Stimulated activated CD8-positive, alpha-beta memory T cell treated with anti-CD3 and anti-CD28 coated beads, Interleukin-4, amount 100 ng/mL, for 4 hours (primary cell): ENCODE measurements at places on chromosomes 16 and 17.

GRCh38 chr17:35368081-35368830 lies 5.2 kb downstream of the SLFN11 start:
- DNase-seq, result no peak

GRCh38 chr17:44565866-44566443 lies 8.7 kb downstream of the FZD2 start:
- no peak for DNase-seq

DNA sequence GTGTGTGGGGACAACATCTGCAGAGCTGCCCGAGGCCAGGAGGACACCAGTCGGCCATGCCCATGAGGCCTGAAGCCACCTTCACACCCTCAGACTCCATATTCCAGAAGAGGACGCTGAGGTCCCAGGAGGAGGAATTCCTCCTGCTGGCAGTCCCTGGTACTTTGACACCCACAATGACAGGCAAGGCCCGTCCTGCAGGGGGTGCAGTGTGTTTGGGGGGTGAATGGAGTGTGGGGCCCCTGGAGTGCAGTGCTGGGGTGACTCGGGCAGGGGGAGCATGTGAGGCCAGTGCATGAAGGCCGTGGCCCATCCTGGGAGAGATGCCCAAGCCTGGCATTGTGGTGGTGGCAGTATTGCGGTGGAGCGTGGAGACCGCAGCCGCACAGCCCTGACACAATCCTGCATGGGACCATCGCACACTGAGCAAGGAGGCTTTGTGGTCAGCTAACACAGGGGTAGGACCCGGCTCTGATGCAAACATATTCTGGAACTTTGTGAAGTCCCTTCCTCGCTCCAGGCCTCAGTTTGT lies 52.2 kb downstream of the ZDHHC7 start:
- DNase-seq, result no peak

DNA sequence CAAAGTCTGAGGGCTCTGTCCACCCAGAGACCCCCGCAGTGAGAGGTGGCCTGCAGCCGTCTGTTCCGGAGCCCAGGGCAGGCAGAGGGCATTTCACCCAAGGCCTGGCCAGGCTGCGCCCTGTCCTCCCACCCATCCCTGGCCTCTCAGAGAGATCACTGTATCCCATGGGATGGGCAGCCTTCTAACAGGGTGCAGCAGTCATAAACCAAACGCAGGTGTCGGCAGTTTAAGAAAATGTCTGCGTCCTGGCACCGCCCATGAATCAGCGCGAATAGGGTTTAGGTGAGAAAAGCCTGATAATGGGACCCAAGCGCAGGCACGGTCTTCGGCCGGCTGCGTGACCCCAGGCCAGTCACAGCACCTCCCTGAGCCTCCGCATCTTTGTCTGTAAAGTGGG lies 5.4 kb downstream of the CYBA start:
- DNase-seq, result no peak

- no peak for DNase-seq
Measured at GRCh38 chr17:61296058-61296457, 103.6 kb upstream of the TBX2 start.

DNA sequence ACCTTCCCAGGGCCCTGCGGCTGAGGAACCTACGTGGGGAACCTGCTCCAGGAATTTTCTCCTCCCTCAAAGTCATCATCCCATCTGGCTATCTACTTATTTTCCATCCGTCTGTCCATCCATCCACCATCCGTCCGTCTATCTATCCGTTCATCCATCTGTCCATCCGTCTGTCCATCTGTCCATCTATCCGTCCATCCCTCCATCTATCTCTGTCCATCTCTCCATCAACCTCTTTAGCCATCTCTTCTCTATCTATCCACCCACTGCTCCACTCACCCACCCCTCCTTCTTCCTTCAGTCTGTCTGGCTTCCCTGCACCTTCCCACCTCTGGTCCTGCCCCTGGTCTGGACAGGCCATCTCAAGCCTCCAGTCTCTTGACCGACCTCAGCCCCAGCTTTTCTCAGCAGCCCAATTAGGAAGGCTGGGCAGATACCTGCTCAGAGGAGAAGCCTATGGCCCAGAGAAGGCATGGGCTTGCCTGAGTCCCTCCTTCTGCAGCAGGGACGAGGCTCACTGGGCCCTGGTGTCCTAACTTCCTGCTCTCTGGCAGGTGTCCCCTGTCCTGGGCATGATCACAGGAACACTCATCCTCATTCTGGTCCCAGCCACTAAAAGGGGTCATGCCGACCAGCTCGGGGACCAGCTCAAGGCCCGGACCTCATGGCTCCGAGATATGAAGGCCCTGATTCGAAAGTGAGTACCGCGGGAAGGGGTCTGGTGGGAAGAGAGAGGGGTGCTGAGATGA lies 23.0 kb downstream of the MYBBP1A start:
- no peak for DNase-seq

DNA sequence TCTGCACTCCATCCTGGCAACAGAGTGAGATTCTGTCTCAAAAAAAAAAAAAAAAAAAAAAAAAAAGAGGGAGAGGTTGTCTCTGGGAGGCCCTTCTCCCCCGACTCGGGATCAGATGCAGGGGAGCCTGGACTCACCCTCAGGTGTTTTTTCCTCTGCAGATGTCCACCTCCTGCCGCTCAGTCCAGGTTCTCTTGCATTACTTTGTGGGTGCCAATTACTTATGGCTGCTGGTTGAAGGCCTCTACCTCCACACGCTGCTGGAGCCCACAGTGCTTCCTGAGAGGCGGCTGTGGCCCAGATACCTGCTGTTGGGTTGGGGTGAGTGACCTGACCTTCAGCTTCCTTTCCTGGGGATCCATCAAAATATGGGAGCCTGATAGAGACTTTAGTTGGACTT lies 34.1 kb downstream of the GLP2R start:
- no peak for DNase-seq

DNA sequence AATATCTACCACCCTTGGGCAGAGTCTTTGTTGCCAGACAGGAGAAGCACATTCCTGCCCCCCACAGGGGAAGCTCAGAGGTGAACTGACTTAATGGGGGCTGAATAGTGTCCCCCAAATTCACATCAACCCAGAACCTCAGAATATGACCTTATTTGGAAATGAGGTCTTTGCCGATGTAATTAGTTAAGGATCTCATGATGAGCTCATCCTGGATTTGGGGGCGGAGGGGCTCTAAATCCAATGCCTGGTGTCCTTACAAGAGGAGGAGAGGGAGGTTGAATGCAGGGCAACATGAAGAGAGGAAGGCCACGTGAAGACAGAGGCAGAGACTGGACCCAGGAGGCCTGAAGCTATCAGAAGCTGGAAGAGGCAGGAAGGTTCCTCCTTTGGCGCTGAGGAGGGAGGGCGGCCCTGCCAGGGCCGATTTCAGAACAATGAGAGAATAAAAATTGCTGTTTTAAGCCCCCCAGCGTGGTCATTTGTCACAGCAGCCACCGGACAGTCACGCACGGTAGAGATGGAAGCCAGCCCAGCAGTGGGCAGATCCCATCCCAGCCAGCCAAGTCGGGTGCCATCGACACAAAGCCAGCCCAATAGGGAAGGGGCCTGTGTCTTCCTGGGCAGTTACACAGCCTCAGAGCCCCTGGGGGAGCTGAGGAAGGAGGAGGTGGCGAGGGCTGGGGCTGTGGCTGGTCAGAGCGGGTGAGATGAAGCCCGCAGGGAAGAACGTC lies 21.3 kb downstream of the C16orf74 start:
- no peak for DNase-seq

GRCh38 chr16:68707340-68708152 lies 29.5 kb upstream of the CDH1 start:
- no peak for DNase-seq

DNA sequence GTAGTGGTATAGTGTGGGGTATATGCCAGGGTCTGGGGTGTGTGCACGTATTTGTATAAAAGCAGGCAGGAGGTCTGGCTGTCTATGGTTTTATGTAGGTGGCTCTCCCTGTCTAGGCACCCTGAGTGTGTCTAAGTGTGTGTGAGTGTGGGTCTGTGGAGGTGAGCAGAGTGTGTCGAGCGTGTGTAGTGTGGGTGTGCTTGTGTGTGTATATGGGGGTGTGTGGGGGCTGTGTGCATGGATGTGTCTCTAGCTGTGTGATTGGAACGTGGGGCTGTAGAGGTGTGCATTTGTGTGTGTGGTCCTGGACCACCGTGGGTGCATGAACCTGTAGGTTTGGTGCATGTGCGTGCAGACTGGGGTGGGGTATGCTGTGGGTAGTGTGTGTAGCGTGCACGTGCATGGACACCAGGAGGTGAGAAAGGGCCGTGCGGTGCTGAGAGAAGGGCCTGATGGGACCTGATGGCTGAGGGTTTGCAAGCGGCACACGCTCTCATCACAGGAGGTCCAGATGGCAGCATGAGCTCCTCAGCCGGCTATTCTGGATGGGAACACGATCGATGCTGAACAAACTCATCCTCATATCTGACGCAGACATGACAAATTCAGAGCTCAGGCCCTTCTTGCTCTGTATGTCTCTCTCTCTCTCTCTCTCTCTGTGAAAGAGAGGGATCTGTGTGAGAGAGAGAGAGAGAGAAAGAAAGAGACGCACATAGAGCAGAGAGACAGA lies 27.7 kb downstream of the SPACA3 start:
- DNase-seq, result no peak
